Uterus (tissue), 4 donors: ENCODE measurements at places on chromosomes 12 and 14. TPM values are rescaled to one million over a fixed set of nuclear protein-coding genes. Genes with fewer than 3 reads are reported as not detected.

DNA sequence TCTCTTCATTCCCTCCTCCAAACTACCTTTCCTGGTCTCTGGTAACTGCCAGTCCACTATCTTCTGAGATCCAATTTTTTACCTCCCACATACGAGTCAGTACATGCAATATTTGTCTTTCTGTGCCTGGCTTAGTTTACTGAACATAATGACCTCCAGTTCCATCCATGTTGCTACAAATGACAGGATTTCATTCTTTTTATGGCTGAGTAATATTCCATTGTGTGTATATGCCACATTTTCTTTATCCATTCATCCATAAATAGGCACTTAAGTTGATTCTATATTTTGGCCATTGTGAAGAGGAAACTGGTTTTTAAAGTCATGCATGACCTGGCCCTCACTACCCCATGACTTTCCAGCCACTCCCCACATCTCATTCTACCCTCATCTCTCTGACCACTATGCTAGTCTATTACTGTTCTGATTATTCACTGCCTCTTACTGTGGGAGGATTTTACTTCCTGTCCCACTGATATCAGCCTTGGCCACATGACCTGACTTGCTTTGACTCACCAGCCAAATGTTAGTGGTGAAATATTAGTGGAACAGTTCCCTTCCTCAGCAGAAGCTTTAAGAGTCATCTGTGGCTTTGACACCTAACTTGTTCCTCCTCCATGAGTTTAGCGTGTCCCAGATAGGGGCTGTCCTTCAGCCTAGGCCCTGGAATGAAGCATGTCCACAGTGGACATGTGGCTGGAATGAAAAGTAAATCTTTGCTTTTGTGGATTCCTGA lies 52.2 kb downstream of the GOLGA5 start:
- DNase-seq, result no peak

GRCh38 chr14:103225476-103225875 lies 102.2 kb downstream of the TNFAIP2 start:
- DNase-seq, result no peak

DNA sequence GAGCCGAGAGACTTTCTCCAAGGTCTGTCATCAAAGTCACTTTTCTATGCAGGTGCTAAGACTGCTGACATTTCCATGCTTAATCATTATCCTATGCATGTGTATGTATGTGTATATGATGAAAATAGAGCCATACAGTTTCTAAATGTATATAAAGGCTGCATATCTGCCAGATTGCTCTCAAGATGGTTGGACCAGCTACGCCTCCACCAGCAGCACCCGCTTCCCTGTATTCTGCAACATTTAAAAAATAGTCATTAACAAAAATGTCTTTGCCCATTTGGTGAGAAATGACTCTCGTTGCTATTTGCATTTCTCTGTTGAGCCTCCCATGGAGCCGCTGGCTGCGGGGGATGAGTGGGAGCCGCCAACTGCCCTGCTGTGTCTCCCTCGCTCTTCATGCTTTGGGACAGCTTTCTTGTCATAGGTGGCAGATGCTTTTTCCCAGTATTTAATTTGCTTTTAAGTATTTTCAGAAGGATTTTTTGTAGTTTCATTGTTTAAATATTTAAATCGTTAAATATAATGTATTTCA lies 54.7 kb downstream of the DYNC1H1 start:
- DNase-seq, result no peak

- no peak for DNase-seq
Measured at GRCh38 chr14:51834240-51834639, 26.2 kb upstream of the GNG2 start.

DNA sequence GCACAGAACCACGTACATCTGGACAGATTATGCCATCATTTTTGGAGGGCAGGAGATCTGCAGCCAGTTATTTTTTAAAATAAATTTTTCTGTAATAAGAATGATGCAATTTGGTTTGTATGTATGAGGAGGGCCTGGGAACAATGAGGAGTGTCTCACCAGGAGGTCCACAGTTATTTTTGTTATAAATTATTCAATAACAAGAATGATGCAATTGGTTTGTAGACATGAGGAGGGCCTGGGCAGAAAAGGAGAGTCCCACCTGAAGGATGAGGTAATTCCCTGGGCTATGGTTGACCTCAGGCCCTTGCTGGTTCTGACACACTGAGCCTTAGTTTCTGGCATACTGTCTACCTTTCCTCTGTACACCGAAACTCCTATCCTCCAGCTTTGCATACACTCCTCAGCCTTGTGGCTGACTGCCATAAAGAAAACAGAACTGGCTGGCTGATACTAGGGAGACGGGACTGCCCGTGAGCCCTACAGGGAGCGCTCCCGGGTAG lies 9.0 kb upstream of the DCD start:
- no peak for DNase-seq

DNA sequence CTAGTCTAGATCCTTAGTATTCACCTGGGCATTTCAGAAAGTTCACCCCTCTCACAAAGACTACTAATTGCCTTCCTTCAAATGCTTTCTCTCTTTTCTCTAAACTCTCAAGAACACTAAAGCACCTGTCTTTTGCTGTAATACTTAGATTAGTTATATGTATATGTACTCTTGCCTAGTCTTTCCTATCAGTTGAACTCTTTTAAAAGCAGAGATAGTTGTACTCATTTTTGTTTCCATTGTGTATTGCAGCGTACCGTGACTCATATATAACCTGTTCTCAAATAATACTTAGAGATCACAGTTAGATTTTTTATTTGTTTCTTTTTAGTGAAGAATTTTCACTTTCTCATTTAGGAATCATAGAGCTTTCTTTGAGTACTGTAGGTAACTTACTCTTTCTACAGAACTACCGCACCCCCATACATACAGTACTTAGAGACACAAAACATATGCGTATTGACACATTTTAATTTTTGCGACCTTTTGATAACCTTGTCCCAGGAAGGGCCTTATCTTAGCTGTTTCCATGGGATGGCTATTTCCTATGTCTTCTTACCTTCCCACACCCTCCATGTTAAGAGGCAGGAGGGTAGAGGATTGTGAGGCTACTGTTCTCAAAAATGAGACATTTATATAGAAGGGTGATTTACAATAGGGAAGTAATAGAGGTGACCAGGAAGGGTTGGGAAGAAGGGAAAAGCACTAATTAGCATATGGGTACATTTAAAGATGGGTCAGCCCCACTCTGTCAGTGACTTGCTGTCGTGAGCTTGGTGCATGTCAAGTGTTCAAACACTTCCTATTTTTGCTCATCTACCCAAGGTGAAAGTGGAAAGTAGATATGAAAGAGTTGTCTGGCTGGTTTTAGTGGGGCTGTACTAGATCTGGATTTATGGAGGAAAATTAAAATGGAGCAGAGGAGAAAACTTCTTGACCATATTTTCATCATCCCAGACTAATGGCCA lies 74.3 kb downstream of the PLEKHA5 start:
- no peak for DNase-seq

Gene TNFAIP2
- total RNA-seq, result 81.4 TPM

Gene RASSF9
- total RNA-seq, result 8.3 TPM

Gene SLC17A8
- not detected for total RNA-seq
